ENCODE measurements at places on chromosomes 16 and 17.

DNA sequence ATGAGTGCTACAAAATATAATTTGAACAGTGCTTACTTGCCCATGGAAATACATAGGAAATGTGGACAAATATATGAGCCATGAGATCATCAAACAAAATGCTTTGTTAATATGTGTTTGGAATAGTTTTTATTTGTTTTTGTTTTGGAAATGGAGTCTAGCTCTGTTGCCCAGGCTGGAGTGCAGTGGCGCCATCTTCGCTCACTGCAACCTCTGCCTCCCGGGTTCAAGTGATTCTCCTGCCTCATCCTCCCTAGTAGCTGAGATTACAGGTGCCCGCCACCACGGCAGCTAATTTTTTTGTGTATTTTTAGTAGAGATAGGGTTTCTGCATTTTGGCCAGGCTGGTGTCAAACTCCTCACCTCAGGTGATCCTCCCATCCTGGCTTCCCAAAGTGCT is 2.8 kb downstream of the CNEP1R1 start:
- no peak for DNase-seq

DNA sequence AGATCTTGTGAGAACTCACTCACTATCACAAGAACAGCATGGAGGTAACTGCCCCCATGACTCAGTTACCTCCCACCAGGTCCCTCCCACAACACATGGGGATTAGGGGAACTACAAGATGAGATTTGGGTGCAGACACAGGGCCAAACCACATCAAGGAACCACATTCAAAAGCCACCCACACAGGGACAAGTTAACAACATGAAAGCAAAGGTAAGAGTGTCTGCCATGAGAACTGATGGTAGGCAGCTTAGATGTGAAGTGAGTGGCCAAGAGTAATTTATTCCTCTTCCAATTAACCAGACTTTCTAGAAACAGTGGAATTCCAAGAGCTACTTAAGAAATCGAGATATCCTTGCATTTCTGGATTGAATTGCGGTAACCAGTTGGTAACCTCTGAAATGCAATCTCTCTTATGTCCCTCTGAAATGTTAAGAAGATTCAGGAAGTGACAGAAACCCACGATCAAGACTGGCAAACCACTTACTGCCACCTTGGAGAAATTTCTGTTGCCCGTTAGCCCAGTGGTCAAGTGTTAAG is 167.4 kb upstream of the CACNG5 start:
- peak; percentile 71 for DNase-seq

DNA sequence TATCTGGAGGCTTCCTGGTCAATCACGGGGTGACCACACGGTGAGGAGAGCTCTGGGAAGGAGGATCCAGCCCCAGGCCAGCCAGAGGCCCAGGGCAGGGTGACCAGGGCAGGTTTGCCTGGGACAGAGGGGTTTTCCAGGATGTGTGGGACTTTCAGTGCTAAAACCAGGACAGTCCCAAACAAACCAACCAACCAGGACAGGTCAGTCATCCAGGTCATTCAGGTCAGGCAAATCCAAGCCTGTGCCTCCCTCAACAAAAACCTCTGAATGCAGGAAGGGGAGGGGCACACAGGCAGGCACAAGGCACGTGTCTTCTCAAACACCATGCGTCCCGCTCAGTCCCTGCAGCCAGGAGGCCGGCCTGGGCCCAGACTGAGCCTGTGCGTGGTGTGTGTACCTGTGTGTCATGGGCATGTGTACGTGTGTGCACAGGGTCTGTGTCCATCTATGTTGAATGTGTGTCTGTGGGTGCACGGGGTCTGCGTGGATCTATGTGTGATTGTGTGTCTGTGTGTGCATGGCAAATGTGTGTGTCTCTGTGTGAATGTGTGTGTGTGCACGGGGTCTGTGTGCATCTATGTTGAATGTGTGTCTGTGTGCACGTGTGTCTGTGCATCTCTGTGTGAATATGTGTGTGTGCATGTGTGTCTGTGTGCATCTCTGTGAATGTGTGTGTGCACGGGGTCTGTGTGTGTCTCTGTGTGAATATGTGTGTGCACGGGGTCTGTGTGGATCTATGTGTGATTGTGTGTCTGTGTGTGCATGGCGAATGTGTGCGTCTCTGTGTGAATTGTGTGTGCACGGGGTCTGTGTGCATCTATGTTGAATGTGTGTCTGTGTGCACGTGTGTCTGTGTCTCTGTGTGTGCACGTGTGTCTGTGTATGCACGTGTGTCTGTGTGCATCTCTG is 78.9 kb downstream of the RTN4RL1 start:
- no peak for DNase-seq

DNA sequence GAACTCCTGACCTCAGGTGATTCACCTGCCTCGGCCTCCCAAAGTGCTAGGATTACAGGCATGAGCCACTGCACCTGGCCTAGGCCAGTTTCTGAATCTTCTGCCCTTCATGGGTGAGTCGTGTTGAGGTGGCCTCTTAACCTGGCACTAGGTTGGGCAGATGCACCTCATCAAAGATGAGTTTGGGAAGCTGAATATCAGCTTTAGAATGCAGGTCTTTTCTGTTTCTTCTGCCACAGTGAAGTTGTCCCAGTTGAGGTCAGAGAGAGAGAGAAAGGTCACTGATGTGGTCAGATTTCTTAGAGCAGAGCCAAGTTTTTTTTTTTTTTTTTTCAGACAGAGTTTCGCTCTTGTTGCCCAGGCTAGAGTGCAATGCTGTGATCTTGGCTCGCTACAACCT is 111.3 kb upstream of the WSCD1 start:
- no peak for DNase-seq

DNA sequence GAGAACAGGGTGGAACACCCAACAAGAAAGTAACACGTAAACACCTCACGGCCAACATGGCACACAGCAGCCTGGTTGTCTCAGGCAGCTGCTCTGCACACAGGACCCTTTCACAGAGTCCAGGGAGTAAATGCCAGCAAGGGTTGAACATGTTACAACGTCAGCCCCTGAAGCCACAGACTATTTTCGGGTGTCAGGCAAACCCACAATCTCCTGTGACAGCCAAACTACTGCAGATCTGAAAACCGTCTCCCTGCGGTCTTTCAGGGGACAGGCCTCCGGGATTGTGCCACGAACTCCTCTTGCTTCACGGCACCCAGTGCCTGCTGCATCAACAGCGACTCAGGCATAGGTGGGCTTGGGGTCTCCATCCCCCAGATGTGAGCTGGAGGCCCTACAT is 127.7 kb downstream of the XYLT1 start:
- DNase-seq = peak; percentile 77

DNA sequence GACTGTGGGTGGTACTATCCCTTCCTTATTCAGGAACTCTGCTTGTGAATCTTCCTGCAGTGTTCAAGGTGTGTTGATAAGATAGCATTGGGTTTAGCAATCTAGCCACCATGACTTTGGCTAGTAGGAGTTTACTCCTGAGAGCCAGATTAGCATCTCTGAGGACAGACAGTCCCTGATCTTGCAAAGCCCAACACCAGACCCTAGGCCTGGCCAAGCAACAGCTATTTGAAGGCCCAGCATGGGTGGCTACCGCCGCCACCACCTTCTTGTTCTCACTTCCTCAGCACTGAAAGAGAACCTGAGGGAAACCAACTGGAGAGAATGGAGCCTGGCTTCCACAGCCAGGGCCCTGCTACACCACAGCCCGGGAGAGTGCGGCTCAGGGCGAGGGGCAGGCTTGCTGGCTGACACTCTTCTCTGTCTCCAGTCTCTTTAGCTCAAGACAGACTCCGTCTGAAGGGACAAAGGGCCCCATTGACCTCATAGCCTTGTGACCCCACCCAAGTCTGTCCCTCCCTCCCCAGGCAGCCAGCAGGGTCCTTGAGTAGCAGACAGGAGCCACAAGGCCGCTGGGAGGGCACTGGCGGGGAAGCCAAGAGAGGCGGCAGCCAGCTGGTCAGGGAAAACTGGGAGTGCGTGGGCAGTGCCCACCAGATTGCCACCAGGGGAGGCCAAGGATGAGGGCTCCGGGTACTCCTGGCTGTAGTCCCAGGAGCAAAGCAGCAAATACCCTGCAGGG is 10.9 kb upstream of the ARHGAP23 start:
- DNase-seq = no peak

- DNase-seq = no peak
Measured at GRCh38 chr16:59591480-59591879, 857.4 kb upstream of the GOT2 start.

GRCh38 chr16:81531419-81531821 is 86.8 kb downstream of the CMIP start:
- DNase-seq = no peak

- peak; percentile 47 for DNase-seq
Measured at GRCh38 chr17:27206447-27206846, 87.5 kb upstream of the WSB1 start.

GRCh38 chr17:62791767-62792446 is 16.2 kb downstream of the MARCHF10 start:
- DNase-seq = no peak

GRCh38 chr16:85422632-85423550 is 190.2 kb upstream of the GSE1 start:
- no peak for DNase-seq

GRCh38 chr16:86924537-86924936 is 346.2 kb downstream of the FOXL1 start:
- no peak for DNase-seq

- peak; percentile 54 for DNase-seq
Measured at GRCh38 chr16:79639576-79640311, 39.2 kb upstream of the MAF start.

- DNase-seq = no peak
Measured at GRCh38 chr17:32943206-32943605, 15.3 kb downstream of the TMEM98 start.

All from activated CD4-positive, alpha-beta T cell treated with anti-CD3 and anti-CD28 coated beads, Interleukin-10, Interleukin-2, amounts not matched to agents 100 ng/mL and 50 ng/mL, durations not matched to agents 16 hours and 8 hours (primary cell).